ENCODE measurements at places on chromosomes 7 and 10.

- peak; percentile 67 for DNase-seq
- no peaks in the 10 kb centered on the region for H3K36me3 ChIP-seq
- H3K27ac ChIP-seq, result no peak overlapping the region
- H3K4me1 ChIP-seq, result no peaks in the 10 kb centered on the region
- no peak overlapping the region for H3K4me3 ChIP-seq
- no peaks in the 10 kb centered on the region for H3K27me3 ChIP-seq
Observed at GRCh38 chr7:86939197-86939814, 120.1 kb downstream of the ELAPOR2 start.

GRCh38 chr10:3976718-3977117, 191.7 kb upstream of the KLF6 start:
- DNase-seq, result no peak
- H3K27me3 ChIP-seq, result peaks cover 5% of the 10 kb centered on the region
- H3K4me3 ChIP-seq, result no peak overlapping the region
- no peaks in the 10 kb centered on the region for H3K36me3 ChIP-seq
- no peaks in the 10 kb centered on the region for H3K4me1 ChIP-seq

DNA sequence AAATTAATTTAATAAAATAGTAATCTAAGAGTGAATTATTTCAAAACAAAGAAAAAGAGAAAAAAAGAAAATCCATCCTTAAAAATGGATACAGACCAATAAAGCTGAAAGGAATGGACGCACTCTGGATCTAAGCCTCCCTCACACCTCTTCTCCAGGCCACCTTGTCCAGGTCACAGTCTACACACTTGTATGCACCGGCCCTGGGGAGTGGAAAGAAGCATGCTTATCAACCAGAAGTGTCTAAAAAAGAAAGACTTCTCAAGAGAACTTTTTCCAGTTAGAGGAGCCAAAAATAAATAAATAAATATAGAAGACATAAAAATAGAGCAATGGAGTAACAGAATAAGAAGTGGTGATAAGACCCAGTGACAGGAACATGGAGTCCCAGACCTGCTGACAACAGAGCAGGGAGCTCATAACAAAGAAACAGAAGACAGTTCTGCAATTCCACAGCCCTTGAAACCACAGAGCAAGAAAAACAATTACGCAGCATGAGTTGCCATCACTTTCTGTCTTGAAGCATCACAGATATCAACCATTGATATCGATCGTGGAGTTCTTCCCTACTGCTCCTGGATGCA, 311.7 kb upstream of the NFE2L3 start:
- no peak for DNase-seq
- H3K4me1 ChIP-seq, result no peaks in the 10 kb centered on the region
- H3K27ac ChIP-seq, result no peak overlapping the region
- no peaks in the 10 kb centered on the region for H3K36me3 ChIP-seq

- H3K4me3 ChIP-seq, result no peak overlapping the region
- H3K36me3 ChIP-seq, result no peaks in the 10 kb centered on the region
- no peak overlapping the region for H3K27ac ChIP-seq
- no peaks in the 10 kb centered on the region for H3K27me3 ChIP-seq
- no peaks in the 10 kb centered on the region for H3K4me1 ChIP-seq
Observed at GRCh38 chr7:28455486-28455885, 43.2 kb downstream of the CREB5 start.

Measured in HepG2 (cell line).